ENCODE measurements at places on chromosomes 3 and 15.

GRCh38 chr15:64911311-64912186, at the start of gene ANKDD1A:
Gene ANKDD1A, plus strand, starts transcription at chr15:64911902. Its CDS starts 29 bp downstream, at chr15:64911931.
- H3K4me3 ChIP-seq = peak within 1 kb of the TSS; percentile 76
- DNase-seq = no peak
- no peaks in the 10 kb centered on the region for H3K27me3 ChIP-seq
- H3K36me3 ChIP-seq = no peaks in the 10 kb centered on the region

DNA sequence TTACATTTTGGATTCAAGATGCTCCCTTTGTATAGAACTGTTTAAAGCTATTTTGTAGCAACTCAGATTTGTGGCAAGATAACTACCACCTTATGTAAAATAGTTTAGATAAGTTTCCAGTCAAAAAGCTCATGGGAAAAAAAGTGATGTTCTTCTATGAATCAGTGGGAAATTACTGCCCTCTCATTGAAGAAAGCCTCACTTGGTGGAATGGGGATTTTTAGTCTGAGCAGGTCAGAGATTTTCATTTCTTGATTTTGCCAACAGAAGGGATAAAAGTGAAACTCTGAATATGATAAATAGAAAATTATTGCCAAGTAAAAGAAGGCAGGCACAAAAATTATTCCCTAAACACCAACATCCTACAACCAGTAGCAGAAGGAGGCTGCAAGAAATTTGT, 25.8 kb upstream of the CSTA start:
- no peaks in the 10 kb centered on the region for H3K36me3 ChIP-seq
- no peak overlapping the region for H3K4me3 ChIP-seq
- DNase-seq = no peak
- no peaks in the 10 kb centered on the region for H3K27me3 ChIP-seq
- H3K27ac ChIP-seq = no peak overlapping the region
- no peaks in the 10 kb centered on the region for H3K4me1 ChIP-seq

DNA sequence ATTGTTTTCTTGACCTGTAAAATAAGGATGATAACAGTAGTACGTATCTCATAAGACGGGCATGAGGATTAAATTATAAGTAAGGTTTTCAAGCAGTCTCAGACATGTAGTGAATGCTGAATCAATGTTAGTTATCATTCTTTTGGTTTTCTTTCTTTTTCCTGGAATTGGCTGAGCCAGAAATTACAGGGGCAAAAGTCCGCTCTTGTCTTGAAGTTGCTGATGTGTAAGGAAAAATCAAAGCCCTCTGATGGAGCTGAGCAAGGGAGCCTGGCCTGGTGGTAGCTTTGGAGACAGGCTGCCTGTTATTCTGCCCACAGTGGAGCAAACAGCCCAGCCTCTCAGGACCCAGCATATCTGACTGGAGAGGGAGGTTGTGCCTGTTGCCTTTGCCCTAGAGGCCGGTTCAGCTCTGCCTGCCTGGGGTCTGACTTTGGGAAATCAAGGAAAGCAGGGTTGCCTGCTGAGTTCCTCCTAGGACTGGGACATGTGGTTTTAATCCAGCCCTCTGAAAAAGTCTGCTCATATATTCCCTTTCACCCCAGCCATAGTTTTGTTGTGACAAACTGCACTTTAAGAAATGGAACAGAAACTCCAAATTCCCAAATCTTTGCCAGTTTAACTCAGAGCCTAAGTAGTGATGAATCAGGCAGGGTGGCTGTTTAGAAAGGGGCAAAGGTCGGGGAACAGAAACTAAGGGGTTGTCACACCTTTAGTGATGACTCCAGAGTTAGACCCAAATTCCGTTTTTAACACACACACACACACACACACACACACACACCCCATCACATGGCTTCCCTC, 40.1 kb downstream of the GASK1A start:
- no peak overlapping the region for H3K27ac ChIP-seq
- H3K36me3 ChIP-seq = no peaks in the 10 kb centered on the region
- no peaks in the 10 kb centered on the region for H3K4me1 ChIP-seq
- DNase-seq = no peak
- H3K27me3 ChIP-seq = no peaks in the 10 kb centered on the region

GRCh38 chr15:100987143-100987542, 68.0 kb downstream of the LRRK1 start:
- H3K4me1 ChIP-seq = peaks cover 3% of the 10 kb centered on the region
- no peaks in the 10 kb centered on the region for H3K27me3 ChIP-seq
- DNase-seq = no peak
- no peak overlapping the region for H3K27ac ChIP-seq

DNA sequence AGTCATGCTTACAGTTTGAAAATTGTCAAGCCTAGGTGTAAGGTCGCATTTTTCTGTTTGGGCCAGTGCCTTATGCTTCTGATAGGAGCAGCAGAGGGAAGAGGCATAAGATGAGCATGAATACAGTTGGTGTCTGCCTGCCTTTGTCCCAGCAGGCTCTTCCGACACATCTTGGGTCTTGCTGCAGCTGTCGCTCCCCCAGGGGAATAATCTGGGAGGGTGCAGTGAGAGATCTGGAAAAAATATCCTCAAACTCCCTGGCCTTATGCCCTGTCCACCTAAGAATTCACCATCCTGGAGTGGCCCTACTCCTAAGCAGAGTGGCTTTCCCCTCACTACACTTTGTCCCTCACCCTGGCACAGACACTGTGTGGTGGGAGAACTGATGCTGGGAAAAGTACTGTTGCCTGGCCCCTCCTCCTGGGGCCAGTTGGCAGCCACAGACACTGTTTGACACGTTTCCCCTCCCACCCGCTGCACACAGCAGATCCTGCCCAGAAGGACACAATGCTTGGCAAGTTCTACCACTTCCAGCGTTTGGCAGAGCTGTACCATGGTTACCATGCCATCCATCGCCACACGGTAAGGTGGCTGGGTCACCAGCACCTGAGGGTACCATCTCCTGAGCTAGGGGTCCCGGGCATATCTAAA, 21.1 kb upstream of the RHO start:
- H3K4me3 ChIP-seq = no peak overlapping the region
- H3K27ac ChIP-seq = no peak overlapping the region
- no peaks in the 10 kb centered on the region for H3K4me1 ChIP-seq
- no peaks in the 10 kb centered on the region for H3K27me3 ChIP-seq
- no peak for DNase-seq

DNA sequence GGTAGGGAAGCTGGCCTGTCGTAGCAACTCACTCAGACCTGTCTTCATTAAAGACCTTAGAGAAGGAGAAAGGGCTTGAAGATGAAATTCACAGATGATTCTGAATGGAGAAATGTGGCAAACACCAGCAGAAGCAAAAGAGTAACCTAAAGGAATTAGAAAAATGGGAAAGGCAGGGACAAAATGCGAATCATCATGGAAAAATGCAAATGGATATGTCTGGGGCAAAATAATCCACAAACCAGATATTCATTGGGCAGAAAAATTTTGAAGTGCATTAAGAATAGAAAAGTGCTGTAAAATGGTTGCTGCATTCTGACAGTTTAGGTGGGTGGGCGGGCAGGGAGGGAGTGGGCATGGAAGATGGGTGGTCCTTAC, 156.9 kb upstream of the RASGRP1 start:
- DNase-seq = no peak
- no peak overlapping the region for H3K4me3 ChIP-seq
- H3K27ac ChIP-seq = no peak overlapping the region
